Vagina (tissue), 2 donors: ENCODE measurements at places on chromosomes 13 and 19. TPM values are rescaled to one million over a fixed set of nuclear protein-coding genes. Genes with fewer than 3 reads are reported as not detected.
A peak's percentile ranks its signal among the peaks of the same experiment; 100 is the strongest.

- H3K4me1 ChIP-seq = no peaks in the 10 kb centered on the region
- H3K36me3 ChIP-seq = no peaks in the 10 kb centered on the region
- H3K4me3 ChIP-seq = no peak overlapping the region
- H3K27me3 ChIP-seq = no peaks in the 10 kb centered on the region
These were observed 19.4 kb downstream of the GPC5 start for GRCh38 chr13:91417660-91418325.

- no peak overlapping the region for H3K4me3 ChIP-seq
- H3K27ac ChIP-seq = no peak overlapping the region
- no peaks in the 10 kb centered on the region for H3K27me3 ChIP-seq
- DNase-seq = no peak
- H3K4me1 ChIP-seq = no peaks in the 10 kb centered on the region
These were observed 183.6 kb upstream of the EDNRB start for GRCh38 chr13:78102121-78102677.

GRCh38 chr13:91141543-91142061 is 205.9 kb upstream of the MIR17HG start:
- no peak overlapping the region for H3K4me3 ChIP-seq
- H3K27me3 ChIP-seq = no peaks in the 10 kb centered on the region
- no peak for DNase-seq

DNA sequence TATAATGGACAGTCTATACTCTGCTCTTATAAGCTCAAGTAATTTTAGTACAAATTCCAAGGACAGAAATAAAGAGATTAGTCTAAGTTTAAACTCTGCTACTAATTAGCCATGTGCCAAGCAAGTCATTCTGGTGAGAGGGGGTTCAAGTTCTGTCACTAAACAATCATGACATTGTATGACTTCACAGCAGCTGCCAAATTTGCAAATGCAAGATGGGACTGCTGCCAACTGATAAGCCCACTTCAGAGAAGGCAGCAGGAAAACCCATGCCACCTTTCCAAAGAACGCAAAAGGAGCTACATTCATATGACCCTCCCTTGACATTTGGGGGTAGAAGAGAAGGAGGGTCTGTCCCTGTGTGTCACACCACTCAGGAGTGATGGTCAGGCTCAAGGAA is 60.7 kb upstream of the RFXAP start:
- no peak for DNase-seq
- no peak overlapping the region for H3K4me3 ChIP-seq
- no peak overlapping the region for H3K27ac ChIP-seq
- no peaks in the 10 kb centered on the region for H3K27me3 ChIP-seq

DNA sequence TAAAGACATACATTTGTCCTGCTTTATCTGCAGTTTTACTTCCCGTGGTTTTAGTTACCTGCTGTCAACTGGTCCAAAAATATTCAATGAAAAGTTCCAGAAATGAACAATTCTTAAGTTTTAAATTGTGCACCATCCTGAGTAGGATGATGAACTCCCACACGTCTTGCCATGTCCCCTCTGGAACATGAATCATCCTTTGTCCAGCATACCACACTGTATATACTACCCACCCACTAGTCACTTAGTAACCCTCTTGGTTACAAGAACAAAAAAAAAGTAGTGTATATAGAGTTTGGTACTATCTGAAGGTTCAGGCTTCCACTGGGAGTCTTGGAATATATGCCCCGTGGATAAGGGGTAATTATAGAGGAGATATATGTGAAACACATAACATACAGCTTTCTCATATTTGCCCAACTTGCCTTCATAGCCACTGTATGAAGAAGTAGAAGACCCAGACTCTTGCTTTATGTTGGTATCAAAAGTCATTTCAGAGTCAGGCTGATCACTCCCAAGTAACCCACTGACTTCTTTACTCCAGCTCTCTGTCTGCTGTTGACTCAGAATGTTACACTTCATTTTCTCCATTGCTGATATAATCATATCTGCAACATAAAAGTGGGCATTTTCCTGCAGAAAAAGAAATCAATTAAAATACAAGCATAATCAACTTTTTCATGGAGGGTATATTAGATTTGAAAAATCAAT is 19.3 kb downstream of the RUBCNL start:
- DNase-seq = no peak
- no peak overlapping the region for H3K27ac ChIP-seq
- H3K36me3 ChIP-seq = no peaks in the 10 kb centered on the region
- H3K27me3 ChIP-seq = no peaks in the 10 kb centered on the region
- no peak overlapping the region for H3K4me3 ChIP-seq

GRCh38 chr19:10828981-10829821 is 6.8 kb downstream of the TMED1 start:
- no peaks in the 10 kb centered on the region for H3K4me1 ChIP-seq
- H3K27me3 ChIP-seq = no peaks in the 10 kb centered on the region
- DNase-seq = no peak
- H3K4me3 ChIP-seq = no peak overlapping the region

DNA sequence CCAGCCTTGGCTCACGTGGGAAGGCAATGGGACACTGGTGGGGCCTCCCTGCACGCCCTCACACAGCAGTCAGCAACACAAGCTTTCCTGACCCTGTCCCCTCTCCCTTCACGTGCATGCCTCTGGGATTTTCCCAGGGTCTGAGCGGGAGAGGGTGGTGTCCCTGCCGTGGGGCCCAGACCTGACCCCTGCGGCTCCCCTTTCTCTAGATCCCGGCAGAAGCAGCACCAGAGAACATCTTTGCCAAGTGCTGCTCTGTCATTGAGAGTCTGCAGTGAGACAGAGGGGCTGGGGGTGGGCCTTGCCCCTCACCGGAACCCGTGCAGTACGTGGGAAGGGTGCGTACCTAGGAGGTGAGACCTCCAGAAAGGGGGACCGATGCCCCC is 12.6 kb downstream of the KHSRP start:
- H3K27ac ChIP-seq = no peak overlapping the region
- no peaks in the 10 kb centered on the region for H3K36me3 ChIP-seq
- no peaks in the 10 kb centered on the region for H3K27me3 ChIP-seq
- no peak overlapping the region for H3K4me3 ChIP-seq
- H3K4me1 ChIP-seq = peaks cover 12% of the 10 kb centered on the region
- no peak for DNase-seq

- no peaks in the 10 kb centered on the region for H3K4me1 ChIP-seq
- H3K27ac ChIP-seq = no peak overlapping the region
- no peaks in the 10 kb centered on the region for H3K27me3 ChIP-seq
- H3K36me3 ChIP-seq = no peaks in the 10 kb centered on the region
- H3K4me3 ChIP-seq = no peak overlapping the region
- DNase-seq = no peak
These were observed 83.0 kb downstream of the POLR1D start for GRCh38 chr13:27704681-27705080.

The NECTIN2 gene
- 72.9 TPM for total RNA-seq

The STOML3 gene
- total RNA-seq = not detected

GRCh38 chr19:291006-291521 is at the start of gene PLPP2:
Gene PLPP2 (minus strand): TSS chr19:291403. CDS start chr19:291336, 67 bp downstream.
- H3K27ac ChIP-seq = peak within 1 kb of the TSS; percentile 87
- H3K36me3 ChIP-seq = no peaks in the 10 kb centered on the region
- no peak for DNase-seq
- peak within 1 kb of the TSS; percentile 63 for H3K4me3 ChIP-seq
- H3K27me3 ChIP-seq = no peaks in the 10 kb centered on the region

DNA sequence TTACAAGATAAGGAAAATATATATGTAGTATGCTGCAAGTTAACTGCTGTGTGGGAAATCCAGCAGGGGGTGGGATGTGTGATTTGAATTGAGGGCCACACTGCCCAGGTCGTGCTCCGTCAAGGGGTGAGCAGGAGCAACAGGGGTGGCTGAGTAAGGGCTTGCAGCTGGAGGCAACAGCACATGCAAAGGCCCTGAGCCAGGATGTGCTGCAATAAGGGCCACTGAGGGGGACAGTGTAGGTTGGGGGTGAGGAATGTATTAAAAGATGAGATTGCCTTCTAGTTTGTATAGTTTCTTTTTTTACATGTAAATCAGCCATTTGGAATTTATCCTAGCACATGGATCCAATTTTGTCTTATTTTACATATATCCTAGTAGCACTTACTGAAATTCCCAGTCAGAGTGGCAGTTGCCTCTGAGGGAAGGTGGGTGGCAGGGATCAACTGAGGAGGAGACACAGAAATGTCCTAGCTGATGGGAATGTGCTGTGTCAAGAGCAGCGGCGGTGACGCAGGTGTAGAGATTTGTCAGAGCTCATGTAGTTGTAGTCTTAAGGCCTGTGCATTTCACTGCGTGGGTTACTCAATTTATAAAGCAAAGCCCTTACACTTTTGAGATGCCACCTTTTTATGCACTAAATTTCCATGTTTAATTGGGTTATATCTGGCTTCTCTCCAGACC is 5.4 kb upstream of the RBM42 start:
- H3K36me3 ChIP-seq = no peaks in the 10 kb centered on the region
- H3K27me3 ChIP-seq = no peaks in the 10 kb centered on the region
- H3K4me3 ChIP-seq = no peak overlapping the region
- H3K4me1 ChIP-seq = peaks cover 5% of the 10 kb centered on the region

- no peak for DNase-seq
- no peak overlapping the region for H3K27ac ChIP-seq
- no peak overlapping the region for H3K4me3 ChIP-seq
- peaks cover 6% of the 10 kb centered on the region for H3K4me1 ChIP-seq
- H3K36me3 ChIP-seq = no peaks in the 10 kb centered on the region
These were observed 4.1 kb downstream of the ATP8A2 start for GRCh38 chr13:25375727-25376358.

The DPF1 gene
- not detected for total RNA-seq

The CNFN gene
- total RNA-seq = 106 TPM

DNA sequence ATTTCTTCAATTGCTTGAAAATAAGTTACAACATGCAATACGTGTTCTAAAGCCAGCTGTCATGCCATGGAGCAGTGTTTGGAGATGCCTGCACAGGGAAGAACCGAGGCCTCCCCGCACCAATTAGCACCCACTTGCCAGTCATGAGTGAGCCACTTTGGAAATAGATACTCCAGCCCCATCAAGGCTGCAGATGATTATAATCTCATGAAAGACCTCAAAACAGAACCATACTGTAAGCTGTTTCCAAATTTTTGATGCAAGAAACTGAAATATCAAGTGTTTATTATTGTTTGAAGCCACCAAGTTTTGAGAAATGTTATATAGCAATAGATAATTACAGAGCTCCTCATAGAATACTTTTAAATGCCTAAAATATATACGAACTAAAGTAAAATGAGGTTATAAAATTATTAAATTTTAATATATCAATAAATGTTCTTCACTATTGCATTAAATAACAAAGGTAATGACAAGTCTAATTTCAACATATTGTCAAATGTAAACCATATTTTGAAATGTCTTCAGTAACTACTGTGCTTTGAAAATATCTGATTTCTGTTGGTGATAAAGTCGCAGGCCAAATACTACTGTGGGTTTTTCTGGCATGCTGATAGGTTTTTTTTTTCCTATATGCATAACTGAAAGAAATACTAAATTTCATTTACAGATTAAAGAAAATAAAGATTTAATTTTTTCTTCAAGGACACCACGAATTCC is 43.0 kb downstream of the DIAPH3 start:
- H3K4me3 ChIP-seq = no peak overlapping the region
- H3K27ac ChIP-seq = no peak overlapping the region
- no peaks in the 10 kb centered on the region for H3K27me3 ChIP-seq
- DNase-seq = no peak
- no peaks in the 10 kb centered on the region for H3K36me3 ChIP-seq

DNA sequence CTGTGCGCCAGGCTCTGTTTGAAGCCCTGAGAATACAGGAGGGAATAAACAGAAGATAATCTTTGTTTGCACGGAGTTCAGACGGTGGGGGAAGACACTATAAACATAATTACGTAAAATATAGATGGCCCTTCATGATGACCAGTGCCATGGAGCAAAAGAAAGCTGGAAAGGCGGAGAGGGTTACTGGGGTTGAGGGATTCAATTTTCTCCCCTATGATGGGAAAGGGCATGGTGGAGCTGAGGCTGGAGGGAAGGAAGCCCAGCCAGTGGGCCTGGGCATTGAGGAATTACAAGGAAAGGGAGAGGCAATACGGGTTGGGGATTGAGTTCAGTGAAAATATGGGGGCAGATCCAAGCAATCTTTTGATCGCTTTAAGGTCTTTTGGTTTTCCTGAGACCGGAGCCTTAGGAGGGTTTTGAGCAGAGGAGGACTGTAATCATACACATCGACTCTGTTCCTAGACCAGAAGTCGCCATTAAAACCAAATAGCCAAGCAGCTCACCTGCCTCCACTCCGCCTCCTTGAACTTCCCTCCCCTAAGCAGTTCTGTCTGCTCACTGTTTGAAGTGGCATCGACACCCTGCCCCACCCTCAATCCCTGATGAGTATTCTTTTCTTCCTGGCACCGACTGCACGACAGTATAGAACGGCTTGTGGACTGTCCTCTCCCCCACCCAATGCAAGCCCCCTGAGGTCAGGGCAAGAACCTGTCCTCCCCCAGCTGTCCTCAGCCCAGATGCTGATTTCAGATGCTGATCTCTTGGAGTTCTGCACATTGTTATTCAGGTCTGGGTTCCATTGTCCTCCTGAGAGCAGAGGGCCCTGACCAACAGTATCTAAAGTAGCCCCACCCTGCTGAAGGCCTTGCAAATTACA is 813 bp upstream of the ZNF296 start:
- H3K36me3 ChIP-seq = no peaks in the 10 kb centered on the region
- no peaks in the 10 kb centered on the region for H3K27me3 ChIP-seq
- H3K27ac ChIP-seq = peak overlapping the region; percentile 66
- DNase-seq = no peak
- peak overlapping the region; percentile 56 for H3K4me3 ChIP-seq
- peaks cover 53% of the 10 kb centered on the region for H3K4me1 ChIP-seq

GRCh38 chr19:27679399-27679798 is 1533.6 kb downstream of the UQCRFS1 start:
- no peak overlapping the region for H3K27ac ChIP-seq
- peak; percentile 61 for DNase-seq
- H3K27me3 ChIP-seq = no peaks in the 10 kb centered on the region
- no peaks in the 10 kb centered on the region for H3K36me3 ChIP-seq

- peaks cover 11% of the 10 kb centered on the region for H3K36me3 ChIP-seq
- H3K27me3 ChIP-seq = no peaks in the 10 kb centered on the region
- H3K4me1 ChIP-seq = peaks cover 36% of the 10 kb centered on the region
- peak within 1 kb of the TSS; percentile 95 for H3K27ac ChIP-seq
These were observed at the start of gene TEAD2 for GRCh38 chr19:49362048-49362928. Gene TEAD2 (minus strand): TSS chr19:49362416. CDS start chr19:49360075, 2,341 bp downstream.

The SGTA gene
- total RNA-seq = 58.4 TPM

- no peak for DNase-seq
- H3K4me1 ChIP-seq = peaks cover 16% of the 10 kb centered on the region
- no peak overlapping the region for H3K4me3 ChIP-seq
These were observed 2.8 kb upstream of the SLC7A1 start for GRCh38 chr13:29598321-29598720.

DNA sequence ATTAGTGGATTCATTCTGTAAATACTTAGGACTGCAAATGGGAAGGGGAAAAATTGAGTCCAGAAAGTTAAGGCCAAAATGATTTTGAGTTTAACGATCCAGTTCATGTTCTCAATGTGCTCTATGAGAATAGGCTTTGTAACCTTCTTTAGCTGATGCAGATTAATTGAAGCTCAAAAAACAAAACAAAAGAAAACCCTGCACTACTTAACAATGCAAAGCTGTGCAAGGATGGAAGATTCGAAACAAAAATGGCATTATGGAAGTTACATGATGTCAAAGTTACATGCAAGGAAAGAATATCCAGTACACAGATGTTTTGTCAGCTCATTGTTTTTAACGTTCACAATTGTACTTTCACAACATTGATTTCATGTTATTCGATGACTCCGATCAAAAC is 79.2 kb upstream of the RAP2A start:
- H3K4me3 ChIP-seq = no peak overlapping the region
- peaks cover 7% of the 10 kb centered on the region for H3K4me1 ChIP-seq
- no peaks in the 10 kb centered on the region for H3K36me3 ChIP-seq
